ENCODE measurements at places on chromosomes 5 and 9.

DNA sequence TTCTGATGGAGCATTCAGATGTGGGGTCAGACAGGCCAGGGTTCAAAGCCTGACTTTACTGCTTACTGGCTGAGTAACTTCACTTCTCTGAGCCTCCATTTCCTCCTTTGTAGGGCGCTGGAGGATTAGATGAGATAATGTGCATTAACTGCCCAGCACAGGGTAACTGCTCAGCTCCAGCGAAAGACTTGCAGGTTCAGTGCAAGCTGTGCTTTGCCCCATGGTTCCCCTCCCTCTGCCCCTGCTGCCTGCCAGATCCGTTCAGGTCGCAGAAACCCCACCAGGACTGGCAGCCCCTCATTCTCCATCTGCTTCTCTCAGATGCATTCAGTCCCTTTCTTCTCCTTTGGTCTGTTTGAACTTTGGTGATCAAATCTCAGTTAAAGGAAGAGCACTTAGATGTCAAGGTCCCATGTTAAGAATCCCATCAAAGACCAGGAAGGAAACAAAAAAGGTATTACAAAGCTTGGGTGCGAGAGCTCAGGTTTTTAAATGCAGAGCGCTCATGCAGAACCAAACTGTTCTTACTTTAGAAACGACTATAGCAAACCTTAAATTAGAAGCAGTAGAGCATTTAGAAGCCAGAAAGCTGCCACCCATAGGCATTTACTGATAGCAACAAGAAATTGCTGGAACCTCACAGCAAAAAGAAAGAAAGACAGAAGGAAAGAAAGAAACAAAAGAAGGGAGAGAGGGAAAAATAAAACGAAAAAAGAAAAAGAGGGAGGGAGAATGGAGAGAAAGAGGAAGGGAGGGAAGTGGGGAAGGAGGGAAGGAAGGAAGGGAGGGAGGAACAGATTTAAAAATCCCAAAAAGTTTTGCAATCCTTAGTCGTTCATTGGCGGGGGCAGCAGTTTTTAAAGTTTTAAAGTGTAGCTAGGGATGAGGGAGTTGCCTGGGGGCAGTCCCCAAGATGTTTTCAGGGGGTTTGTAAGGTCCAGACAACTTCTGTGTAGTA lies 23.5 kb downstream of the AFAP1L1 start:
- DNase-seq, result no peak

GRCh38 chr5:176364765-176365350 lies 429 bp upstream of the ARL10 start:
- peak; percentile 25 for DNase-seq

DNA sequence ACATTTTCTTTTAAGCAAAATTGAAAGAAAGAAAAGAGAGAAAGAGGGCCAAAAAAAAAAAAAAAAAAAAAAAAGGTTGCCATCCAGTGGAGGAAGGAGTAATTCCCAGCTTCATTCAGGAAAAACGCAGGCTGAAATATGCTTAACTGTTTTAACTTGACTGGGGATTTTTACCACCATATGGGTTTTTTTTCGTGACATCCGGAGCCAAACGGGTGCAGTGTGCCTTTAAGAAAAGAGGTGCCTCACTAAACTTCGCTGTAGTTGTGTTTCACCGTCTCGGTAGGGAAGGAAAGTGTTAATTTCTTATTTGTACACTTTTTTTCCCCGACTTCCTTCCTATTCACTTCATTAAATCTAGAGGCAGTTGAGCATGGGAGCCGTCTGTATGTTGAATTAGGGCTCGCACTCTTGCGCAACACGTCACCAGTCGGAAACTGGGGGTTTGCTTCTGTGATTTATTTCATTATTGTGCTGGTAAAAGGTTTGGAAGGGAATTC lies 143.0 kb downstream of the SMARCA2 start:
- DNase-seq, result peak; percentile 84

- no peak for DNase-seq
Observed at GRCh38 chr9:97327562-97327961, 20.1 kb downstream of the CCDC180 start.

DNA sequence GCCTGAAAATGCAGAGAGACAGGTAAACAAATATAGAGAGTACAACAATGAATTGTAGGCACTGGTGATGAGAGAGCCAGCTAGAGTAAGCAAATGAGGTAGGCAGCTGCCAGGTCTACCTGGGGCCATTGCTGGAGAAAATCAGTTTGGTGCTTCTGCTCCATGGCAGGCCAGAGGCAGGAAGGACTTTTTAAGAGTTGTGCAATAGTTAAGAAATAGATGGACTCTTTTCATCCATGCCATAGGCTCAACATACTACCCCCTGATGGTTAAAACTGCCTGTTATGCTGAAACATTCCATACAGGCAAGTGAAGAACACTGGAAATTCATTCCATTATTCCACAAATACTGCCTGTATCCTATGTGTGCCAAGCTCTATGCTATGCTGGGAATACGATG lies 86.5 kb upstream of the CCDC112 start:
- DNase-seq, result no peak

GRCh38 chr9:68473790-68474189 lies 66.9 kb downstream of the TMEM252 start:
- DNase-seq, result no peak

- DNase-seq, result peak; percentile 60
Observed at GRCh38 chr5:113067635-113068344, 91.2 kb downstream of the DCP2 start.

DNA sequence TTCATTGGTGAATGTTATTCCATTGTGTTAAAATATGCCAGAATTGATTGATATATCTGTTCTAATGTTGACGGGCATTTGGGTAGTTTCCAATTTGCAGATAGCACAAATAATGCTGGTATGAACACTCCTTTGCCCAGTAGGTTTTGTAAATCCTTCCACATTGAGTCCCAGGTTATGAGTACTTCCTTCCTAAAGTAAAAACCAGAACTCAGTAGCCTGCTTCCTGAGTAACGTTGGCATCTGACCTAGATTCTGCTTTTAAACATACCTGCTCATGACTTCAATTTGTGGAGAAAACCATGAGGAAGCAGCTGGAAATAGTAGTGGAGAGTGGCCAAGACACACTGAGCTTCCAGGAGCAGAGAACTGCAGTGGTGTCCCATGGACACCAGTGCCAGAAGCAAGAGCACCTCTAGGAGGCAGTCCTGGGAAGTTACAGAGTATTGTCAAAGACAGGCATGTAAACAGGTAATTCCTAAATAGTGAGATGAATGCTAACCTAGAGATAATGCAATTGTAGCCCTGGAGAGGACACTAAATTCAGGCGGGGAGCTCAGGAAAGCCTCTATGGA lies 24.3 kb upstream of the RASGRF2 start:
- no peak for DNase-seq

Measured in choroid plexus epithelial cell (primary cell).